ENCODE measurements at places on chromosomes 11 and 22. TPM values are rescaled to one million over a fixed set of nuclear protein-coding genes. Genes with fewer than 3 reads are reported as not detected.

SLC25A18 gene
- not detected for total RNA-seq

OR51A7 gene
- not detected for total RNA-seq

GVQW3 gene
- total RNA-seq, result 0.09 TPM

ELF5 gene
- not detected for total RNA-seq

- DNase-seq, result no peak
Observed at GRCh38 chr11:31818425-31818755, 7.3 kb upstream of the PAX6 start.

DNA sequence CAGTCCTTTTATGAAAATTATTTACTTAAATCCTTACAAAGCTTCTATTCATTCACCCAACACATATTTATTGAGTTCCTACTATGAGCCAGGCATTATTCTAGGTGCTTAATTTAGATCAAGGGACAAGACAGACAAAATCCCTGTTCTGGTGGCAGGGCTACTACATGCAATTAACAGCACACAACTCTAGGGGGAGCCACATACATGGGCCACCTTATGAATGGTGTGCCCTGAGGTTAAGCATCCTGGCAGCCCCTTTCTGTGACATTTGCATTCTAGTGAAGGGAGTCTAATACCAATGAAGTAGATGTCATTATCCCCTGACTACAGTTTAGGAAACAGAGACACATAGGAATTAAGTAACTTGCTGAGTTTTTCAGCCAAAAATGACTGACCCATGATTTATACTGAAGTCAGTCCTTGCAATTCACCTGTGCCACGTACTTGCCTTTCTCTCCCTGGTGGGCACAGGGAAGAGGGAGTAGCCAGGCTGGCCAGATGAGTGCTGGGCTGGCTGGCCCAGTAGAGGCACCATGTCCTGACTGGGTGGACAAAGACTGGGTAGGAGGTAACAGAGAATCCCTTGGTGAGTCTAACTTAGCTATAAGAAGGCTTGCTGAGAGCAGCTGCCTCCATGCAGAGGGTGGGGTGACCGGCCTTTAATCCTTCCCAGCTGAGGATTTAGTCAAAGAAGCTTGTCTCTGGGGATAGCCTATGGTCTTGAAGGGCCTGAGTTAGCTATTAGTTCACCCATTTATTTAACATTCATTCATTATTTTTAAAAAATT, 52.0 kb upstream of the ELF5 start:
- DNase-seq, result no peak

DNA sequence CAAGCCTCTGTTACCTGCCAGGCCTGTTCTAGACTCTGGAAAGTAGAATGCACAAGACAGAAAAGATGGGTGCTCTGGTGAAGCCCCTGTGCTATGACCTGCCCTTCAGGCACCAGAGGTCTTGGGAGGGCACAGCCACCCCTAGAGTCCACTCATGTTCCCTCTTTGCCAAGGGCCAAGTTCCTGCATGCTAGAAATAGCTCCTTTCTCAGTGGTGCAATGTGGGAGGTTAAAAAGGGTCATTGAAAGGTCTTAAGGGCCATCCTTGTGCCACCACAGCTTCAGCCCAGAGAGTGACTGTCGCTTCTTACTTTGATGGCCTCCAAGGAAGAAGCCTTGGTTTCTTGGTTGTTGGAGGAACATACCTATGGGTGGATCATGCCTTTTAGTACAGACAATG, 84.6 kb upstream of the PARVA start:
- no peak for DNase-seq

- DNase-seq, result no peak
Observed at GRCh38 chr11:79353706-79354105, 87.1 kb downstream of the TENM4 start.

DNA sequence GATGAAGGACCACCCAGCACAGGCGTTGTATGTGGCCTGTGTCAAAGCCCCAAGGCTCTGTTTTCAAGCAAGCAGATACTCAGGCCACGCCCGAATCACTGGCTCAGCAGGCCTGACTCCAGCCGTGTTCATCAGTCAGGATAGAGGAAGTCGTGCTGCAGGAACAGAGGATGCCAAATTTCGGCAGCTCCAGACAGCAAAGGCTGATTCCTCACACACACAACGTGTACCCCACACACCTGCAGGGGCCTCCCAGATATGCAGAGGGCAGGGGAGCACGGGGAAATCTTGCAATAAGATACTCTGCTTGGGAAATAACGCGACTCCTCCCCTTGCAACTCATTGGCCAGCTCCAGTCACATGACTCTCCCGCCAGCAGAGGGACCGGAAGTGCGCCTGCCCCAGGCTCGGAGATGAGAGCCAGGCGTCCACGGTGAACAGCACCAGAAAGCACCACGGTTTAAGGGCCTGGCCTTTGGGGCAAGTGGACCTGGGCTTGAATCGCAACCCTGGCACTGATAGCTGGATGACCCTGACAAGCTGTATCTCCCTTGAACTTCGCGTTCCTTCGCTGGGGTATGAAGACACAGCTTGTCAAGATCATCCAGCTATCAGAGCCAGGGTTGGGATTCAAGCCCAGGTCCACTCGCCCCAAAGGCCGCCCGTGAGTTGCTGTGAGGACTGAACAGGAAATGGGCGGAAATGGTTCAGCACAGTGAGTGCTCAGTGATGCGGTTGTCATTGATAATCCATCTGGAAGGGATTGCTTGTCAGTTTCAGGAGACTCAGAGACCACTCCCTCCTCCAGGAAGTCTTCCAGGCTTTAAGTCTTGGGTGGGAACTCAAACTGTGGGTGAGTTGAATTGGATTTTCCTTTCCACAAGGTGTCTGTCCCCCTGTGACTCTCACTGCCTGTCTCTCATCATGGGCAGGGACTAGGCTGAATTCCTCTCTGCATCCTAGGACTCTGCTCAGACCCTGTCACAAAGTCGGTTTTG, 88.5 kb downstream of the MYEOV start:
- peak; percentile 68 for DNase-seq

DNA sequence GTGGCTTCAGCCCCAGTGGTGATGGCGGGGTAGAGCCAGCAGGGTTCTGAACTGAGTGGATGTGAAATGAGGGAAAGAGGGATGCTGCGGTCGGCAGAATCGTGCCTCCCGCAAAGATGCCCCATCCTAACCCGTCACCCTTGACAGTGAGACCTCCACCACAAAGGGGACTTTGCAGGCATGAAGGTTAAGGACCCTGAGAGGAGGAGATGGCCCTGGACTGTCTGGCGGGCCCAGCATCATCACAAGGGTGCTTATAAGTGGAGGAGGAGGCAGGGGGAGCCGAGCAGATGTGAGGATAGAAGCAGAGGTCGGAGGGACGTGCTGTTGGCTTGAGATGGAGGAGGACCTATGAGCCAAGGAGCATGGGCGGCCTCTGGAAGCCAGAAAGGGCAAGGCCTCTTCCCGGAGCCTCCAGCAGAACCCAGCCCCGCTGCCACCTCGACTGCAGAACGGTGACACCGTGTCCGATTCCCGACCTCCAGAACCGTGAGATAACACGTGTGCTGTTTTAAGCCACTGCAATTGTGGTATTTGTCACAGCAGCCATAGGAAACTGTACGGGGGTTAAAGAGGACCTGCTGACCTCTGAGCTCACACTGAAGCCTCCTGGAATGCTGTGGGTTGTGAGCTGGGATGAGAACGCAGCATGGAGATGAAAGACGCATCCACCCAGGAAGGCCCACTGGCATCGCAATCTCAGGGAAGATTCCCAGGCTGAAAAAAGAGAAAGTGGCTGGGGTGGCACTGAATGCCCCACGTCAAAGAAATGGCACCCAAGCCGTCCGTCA, 10.9 kb downstream of the LINC01488 start:
- no peak for DNase-seq

Data from Caki2 (cell line).